ENCODE measurements at places on chromosomes 7 and 10. TPM values are rescaled to one million over a fixed set of nuclear protein-coding genes. Genes with fewer than 3 reads are reported as not detected.

The EGFR gene
- total RNA-seq, result 137 TPM

- peak; percentile 70 for DNase-seq
Observed at GRCh38 chr7:55983537-55983936, 19.2 kb downstream of the NIPSNAP2 start.

DNA sequence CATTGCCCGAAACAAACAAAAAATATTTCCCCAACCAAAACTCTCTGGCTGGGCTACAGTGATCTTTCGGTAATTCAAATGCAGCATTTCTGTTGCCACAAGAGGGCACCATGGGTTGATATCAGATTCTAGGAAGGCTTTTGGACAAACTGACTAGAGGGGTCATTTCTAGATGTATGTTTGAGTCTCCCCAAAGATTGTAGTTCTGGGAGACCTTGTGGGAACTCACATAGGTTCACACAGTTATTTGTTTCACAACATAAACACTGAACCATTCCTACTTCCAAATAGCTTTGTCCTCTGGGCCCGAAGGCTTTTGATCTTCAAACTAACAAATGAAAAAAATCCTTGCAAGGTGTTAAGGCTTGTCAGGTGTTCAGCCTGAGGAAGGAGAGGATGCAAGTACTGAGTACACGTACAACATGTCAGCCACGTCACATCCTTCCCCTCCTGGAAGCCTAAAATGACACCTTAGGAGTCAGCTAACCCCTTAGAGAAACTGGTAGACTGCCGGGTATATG is 37.0 kb upstream of the IL15RA start:
- peak; percentile 60 for DNase-seq

GRCh38 chr7:98976396-98977185 is 98.3 kb downstream of the TRRAP start:
- DNase-seq, result no peak

- DNase-seq, result no peak
Observed at GRCh38 chr10:33067917-33068316, 109.9 kb upstream of the ITGB1 start.

- DNase-seq, result no peak
Observed at GRCh38 chr7:35463751-35464150, 209.9 kb upstream of the TBX20 start.

DNA sequence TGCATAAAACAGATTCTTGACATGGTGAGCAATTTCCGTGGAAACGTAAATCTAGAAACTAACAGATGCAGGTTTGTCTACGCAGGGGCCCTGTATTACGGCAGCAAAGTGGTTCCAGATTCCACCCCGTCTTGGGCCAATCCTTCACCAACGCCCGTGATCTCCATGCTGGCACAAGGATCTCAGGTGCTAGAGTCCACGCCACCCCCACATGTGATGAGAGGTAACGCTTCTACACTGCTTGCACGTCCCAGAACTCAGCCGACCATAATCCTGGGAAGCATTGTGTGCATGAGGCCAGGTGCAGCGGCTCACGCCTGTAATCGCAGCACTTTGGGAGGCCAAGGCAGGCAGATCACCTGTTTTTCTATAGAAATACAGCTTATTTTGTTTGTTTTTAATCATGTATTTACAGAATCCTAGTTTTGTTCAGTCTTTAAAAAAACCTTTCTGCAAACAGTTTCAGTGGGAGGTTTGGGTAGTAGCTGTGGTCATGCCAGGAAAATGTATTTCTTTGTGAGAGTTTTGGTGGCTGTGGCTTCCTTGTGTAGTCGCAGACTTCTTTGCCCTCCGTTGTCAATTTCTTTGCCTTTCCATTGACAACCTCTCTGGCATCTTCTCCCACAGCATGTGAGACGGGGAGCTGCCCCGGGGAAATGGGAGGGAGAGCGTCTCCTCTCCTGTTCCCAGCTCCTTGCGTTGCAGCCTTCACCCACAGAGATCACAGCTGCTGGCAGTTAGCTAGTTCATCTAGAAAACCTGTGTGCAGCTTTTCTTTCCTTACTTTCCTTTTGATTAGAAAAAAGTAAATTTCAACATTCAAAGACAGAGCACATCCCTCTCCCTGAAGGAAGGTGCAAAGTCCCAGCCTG is 35.7 kb downstream of the ITIH2 start:
- no peak for DNase-seq

- DNase-seq, result no peak
Observed at GRCh38 chr7:64870656-64871055, 32.4 kb upstream of the ZNF273 start.

- peak; percentile 99 for DNase-seq
Observed at GRCh38 chr7:22430457-22430856, 69.5 kb downstream of the STEAP1B start.

The MSS51 gene
- 0.90 TPM for total RNA-seq

Measured in bronchial epithelial cell (primary cell).